ENCODE measurements at places on chromosomes 3 and 15. TPM values are rescaled to one million over a fixed set of nuclear protein-coding genes. Genes with fewer than 3 reads are reported as not detected.

VILL gene
- 2.4 TPM for total RNA-seq

MITF gene
- 6.1 TPM for total RNA-seq

HAUS2 gene
- 41.4 TPM for total RNA-seq

CCNL1 gene
- total RNA-seq: 138 TPM

AQR gene
- total RNA-seq: 34.6 TPM

CLDN11 gene
- 661 TPM for total RNA-seq

SAMMSON gene
- not detected for total RNA-seq

TPRG1 gene
- total RNA-seq: 8.6 TPM

TUBGCP5 gene
- 17.3 TPM for total RNA-seq

TLR9 gene
- not detected for total RNA-seq

RBPMS2 gene
- total RNA-seq: 0.09 TPM

P2RY14 gene
- total RNA-seq: 0.41 TPM

KLHL6 gene
- not detected for total RNA-seq

AMT gene
- total RNA-seq: 3.3 TPM

IQCH gene
- 0.74 TPM for total RNA-seq

MOBP gene
- not detected for total RNA-seq

SERPINI2 gene
- total RNA-seq: not detected

CACNA2D2 gene
- total RNA-seq: not detected

STAC gene
- total RNA-seq: 2.1 TPM

FAM43A gene
- 14.1 TPM for total RNA-seq

GOLGA8T gene
- not detected for total RNA-seq

CD86 gene
- total RNA-seq: not detected

ACOX2 gene
- total RNA-seq: 19.2 TPM
